Foreskin fibroblast (primary cell): ENCODE measurements at places on chromosomes 12 and 14.

DNA sequence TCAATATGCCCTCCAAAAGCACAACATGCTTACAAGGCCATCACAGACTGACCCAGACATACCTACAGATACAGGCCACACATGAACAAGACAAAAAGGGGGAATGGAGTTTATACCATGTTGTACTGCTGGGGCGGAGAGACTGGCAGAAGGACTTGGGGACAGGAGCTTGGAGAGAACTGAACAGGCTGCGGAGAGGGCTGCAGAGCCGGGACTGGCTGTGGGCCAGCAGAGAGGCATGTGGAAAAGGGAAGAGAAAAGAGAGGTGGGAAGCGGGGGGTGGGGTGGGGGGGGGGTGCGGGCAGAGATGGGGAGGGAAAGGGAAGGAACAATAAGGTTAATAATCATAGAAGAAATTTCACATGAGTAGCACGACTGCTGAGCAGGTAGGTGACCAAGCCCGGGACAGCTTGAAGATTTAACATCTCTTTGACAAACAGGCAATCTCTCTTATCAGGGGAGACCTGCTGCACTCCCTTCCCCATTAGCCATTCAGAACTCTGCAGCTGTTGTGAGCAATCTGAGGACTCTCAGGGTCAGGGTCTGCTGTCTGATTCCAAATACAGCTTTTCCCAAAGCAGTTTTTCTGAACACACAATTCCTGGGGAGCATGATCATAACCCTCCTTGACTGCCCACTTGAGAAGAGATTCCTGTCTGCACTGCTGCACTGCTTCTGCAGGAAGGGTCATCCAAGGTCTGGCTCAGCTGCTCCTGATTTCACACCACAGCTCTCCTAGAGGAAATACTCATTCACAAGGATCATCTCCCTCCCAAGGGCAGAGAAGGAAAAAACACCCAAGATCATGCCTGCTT is 21.6 kb upstream of the STAC3 start:
- peak; percentile 23 for DNase-seq

DNA sequence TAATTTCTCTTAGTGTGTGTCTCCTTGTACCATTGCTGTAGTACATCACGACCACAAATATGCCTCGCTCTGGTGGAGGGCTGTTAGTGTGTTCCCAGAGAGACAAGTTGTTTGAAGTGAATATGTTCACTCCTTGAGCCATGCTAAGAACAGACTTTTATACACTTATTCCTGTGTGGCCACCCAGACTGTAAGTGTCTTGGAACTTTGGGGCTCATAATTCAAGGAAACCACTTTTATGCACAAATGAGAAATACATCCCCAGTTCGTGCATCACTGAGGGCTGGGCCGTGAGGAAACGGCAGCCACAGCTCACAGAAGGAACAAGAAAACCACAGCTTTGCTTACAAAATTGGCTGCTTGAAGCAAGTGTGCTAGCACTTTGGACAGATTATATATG is 362.2 kb upstream of the DDHD1 start:
- DNase-seq = peak; percentile 50

DNA sequence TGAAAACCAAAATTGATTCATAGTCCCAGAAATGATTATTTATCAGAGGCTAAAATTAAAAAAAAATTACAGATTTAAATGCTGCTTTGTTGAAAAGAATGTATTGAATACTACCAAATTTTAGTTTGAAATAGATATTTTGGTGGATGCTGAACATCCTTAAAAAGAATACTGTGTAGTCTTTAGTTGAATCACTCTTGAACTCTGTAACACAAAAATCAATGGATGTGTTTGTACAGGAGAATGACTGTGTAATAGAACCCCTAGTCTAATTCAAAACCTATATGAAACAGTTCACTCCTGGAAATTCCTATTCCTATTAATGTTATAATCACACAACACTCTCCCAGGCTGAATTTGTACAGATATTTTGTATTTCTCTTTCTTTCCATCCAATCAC is 1.5 kb upstream of the TSPAN8 start:
- DNase-seq = no peak

GRCh38 chr14:94961386-94962165 is 191.7 kb upstream of the GSC start:
- DNase-seq = no peak

DNA sequence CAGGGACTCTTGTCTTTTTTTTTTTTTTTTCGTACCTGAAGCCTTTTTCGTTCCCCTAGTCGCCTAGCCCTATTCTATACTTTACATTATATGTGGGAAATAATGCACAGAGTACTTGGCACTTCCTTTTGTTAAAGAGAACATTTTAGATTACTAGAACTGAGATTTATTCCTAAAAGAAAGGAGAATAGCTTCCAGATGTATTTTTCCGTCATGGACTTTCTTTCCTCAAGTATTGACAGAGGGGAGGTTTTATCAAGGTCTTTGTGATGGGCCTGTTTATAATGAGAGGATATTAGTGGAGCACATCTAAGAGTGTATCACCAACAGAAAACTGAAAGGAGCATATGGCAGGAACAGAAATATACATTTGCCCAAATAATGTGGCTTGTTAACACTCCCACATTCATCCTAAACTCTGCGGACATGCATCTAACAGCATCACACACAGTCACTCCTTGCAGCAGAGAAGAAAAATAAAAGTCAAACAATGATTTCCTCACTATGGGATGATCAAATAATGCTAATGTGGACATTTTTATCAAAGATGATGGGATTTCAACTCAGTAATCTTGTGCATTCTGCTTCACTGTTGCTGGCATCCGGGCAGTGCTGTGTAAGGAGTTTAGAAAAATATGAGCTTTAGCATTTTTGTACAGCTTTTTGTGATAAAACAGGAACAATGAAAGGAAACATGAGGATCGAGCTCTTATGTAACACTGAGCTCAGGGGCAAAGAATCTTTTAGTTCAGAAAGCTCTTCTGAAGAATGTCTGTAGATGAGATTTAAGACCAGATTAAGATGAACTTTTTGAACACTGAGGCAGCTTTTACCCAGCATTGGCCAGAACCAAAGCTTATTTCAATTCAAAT is 183.1 kb downstream of the EGLN3 start:
- DNase-seq = no peak

DNA sequence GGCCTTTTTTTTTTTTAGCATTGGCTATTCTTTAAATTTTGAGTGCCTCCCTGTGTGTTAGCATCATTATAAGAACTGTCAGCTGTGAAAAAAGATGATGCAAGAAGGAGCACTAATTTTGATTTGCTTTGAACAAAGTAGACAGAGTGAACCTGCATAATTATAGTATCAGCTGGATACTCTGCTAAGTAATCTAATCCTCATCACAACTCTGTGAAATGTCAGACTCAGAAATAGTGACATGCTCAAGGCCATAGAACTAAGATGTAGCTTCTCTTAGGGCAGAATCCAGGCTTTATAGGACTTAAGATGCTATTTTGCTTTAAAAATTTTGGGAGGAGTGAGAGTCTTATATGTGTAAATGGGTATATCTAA is 31.9 kb downstream of the FBXO34 start:
- DNase-seq = no peak
